ENCODE measurements at places on chromosomes 7 and 10.

DNA sequence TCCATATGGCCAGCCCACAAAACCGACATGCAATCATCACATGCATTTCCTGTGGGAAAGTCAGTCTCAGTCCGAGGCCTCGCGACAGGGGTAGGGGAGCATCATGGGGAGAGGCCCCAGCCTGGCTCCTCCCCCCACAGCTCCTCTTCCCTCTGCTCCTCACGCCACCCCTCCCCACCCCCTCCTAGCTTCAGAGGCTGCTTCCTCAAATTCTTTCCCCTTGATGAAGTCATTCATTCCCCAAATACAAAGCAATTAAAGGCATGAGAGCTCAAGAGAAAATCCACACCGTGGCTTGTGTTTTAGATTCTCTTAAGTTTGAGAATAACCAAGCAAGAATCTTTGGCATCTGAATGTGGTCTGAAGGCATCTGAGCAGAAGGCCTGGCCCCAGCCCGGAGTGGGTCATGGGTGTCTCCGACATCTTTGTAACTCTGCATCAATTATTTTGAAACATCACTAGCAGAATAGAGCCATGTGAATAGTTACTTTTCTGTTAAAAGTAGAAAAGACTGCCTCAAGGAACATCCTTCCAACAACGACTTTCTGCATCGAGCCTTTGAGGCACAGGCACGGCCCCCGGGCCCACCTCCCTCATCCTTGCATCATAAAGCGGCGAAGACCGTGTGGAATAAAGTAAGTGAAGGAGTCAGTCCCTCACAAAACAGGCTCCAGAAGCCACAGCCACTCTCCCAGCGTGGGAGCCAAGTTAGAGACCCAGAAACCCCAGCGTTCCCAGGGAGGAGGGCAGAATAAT is 90.9 kb downstream of the DIP2C start:
- DNase-seq, result no peak

GRCh38 chr7:835485-836401 is 3.5 kb downstream of the SUN1 start:
- DNase-seq, result no peak

DNA sequence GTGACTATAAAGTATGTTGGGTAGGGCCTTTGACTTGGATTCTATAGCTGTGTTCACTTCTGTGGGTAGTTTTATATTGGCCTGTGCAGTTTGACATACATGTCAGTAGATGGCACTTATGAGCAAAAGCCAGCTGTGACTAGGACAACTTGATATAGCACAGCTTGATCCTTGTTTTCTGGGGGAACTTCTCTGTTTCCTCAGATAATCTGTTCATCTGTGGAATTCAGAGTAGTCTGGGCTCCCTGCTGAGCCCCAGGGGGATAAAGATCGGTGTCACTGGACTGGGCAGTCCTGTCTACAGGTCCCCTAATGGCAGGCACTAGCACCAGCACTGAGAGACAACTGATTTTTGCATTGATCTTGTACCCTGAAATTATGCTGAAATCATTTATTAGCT is 25.4 kb downstream of the CYP2C9 start:
- no peak for DNase-seq

- no peak for DNase-seq
Observed at GRCh38 chr10:14595526-14596182, 179.0 kb downstream of the FAM107B start.

DNA sequence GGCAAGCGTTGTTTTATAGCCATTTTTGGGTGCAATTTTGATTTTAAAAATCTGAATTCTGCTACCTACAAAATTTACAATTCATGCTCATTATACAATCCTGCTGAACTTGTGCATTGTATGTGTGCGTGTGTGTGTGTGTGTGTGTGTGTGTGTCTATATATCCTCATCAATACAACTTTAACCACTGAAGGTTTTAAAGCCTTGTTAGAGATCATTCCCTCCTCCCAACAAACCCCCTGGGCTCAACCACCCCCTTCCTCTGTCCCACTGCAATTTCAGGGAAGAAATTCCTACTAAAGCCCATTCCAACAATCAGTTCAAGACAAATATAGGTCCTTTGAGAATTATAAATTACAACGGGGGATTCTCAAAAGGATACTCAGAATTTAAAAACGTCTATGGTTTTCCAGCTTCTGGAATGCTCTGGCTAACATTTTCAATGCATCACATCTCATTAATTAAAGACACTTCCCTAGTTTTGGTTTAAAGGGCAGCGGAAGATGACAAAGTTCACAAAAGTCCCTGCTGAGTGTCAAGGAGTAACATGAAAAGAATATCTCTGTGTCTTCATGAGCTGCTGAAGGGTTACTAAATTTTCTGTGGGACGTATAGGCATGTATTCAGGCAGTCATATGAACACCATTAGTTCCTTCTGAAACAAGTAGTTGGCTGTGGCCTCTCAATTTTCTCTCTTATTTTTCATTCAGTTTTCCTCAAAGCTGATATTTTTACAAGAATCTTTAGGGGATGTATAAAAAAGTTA is 889 bp upstream of the SEMA3A start:
- DNase-seq, result no peak

DNA sequence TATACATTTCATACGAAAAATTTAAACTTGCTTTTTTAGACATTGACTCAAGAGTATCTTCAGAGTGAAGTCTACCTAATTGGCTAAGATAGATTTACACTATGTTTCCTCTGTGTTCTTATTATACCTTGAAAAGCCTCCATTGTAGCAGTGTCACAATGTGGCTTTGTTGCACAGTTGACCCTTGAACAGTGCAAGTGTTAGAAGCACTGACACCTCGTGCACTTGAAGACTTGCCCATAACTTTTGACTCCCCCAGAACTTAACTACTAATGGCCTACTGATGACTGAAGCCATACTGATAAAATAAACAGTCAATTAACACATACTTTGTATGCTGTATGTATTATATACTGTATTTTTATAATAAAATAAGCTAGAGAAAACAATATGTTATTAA is 84.3 kb downstream of the CPED1 start:
- DNase-seq, result no peak

GRCh38 chr7:54559401-54559800 is 17.2 kb downstream of the VSTM2A start:
- DNase-seq, result no peak

DNA sequence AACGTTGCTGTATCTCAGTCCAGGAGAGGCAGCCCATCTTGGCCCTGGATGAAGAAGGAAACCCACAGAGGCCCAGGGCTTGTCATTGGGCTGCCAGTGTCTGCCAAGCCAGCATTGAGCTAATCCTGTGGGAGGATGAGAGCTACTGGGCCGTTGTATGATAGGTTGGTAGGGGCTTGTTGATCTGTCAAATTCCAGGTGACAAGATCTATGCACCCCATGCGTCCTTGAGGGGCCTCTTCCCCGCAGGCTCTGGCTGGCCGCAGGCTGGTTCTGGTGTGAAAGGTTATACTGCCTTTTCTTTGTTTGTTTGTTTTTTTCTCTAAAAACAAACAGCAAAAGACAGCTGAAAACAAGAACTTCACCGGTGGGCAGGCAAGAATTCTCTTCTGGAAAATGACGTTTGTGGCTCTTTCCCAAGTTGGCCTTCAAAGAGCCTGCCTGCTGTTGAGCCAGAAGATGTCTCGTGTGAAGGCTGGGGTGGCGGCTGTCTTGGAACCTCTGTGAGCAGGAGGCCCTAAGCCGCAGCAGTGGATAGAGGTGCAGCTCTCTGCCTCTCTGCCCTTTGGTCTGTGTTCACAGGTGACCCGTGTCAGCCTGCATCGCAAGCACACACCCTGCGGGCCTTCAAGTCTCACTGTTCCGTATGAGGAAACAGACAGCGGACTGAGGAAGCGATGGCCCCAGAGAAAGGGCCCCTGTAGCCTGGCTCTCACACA is 23.3 kb downstream of the CYP17A1 start:
- no peak for DNase-seq

DNA sequence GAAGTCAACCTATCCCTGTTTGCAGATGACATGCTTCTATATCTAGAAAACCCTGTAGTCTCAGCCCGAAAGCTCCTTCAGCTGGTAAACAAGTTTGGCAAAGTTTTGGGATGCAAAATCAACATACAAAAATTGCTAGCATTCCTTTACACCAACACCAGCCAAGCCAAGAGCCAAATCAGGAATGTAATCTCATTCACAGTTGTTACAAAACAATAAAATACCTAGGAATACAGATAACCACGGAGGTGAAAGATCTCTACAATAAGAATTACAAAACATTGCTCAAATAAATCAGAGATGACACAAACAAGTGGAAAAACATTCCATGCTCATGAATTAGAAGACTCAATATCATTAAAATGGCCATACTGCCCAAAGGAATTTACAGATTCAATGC is 50.4 kb upstream of the ZNF365 start:
- DNase-seq, result no peak

- DNase-seq, result no peak
Observed at GRCh38 chr10:21498377-21498776, 27.1 kb downstream of the SKIDA1 start.

GRCh38 chr7:47685712-47686376 is 103.9 kb upstream of the TNS3 start:
- DNase-seq, result no peak
